Natural killer cell (primary cell): ENCODE measurements at places on chromosomes 7 and 10.

GRCh38 chr10:29784175-29784773 lies 149.5 kb upstream of the SVIL start:
- H3K36me3 ChIP-seq: no peaks in the 10 kb centered on the region
- no peak overlapping the region for H3K4me3 ChIP-seq
- no peak for DNase-seq
- H3K27ac ChIP-seq: no peak overlapping the region
- no peaks in the 10 kb centered on the region for H3K4me1 ChIP-seq

DNA sequence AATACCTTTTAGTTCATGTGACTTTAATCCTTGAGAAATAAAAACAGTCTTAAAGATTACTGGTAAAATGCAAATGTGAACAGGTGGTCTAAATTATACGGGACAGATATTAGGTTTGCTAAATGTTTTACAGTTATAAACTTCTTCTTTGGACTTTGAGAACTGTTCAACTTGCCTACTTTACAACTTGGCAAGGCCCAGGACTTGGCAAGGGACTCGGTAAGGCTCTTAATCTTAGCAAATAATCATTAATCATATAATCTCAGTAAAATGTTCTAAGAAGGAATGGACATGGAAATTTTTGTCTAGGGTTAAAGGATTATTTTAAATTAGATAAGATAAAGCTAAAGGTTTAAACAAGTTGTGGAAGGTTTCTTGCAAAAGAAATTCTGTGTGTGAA lies 4.8 kb upstream of the UBE2D4 start:
- peaks cover 12% of the 10 kb centered on the region for H3K4me1 ChIP-seq
- no peak overlapping the region for H3K4me3 ChIP-seq
- no peak for DNase-seq
- H3K27me3 ChIP-seq: no peaks in the 10 kb centered on the region
- no peaks in the 10 kb centered on the region for H3K36me3 ChIP-seq

DNA sequence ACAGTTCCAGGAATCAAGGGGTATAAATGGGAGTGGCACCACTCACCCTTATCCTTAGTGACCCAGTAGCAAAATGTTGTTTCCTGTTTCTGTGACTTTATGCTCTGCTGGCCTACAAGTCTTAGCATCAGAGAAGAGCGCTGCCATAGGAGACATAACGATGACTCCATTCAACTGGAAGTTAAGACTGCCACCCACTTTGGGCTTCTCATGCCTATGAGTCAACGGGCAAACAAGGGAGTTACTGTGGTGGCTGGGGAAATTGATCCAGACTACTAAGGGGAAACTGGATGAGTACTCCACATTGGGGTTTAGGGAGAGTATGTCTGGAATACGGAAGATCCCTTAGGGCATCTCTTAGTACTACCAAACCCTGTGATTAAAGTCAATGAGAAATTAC lies 40.6 kb upstream of the PIK3CG start:
- H3K4me3 ChIP-seq: no peak overlapping the region
- H3K27me3 ChIP-seq: no peaks in the 10 kb centered on the region
- DNase-seq: no peak

DNA sequence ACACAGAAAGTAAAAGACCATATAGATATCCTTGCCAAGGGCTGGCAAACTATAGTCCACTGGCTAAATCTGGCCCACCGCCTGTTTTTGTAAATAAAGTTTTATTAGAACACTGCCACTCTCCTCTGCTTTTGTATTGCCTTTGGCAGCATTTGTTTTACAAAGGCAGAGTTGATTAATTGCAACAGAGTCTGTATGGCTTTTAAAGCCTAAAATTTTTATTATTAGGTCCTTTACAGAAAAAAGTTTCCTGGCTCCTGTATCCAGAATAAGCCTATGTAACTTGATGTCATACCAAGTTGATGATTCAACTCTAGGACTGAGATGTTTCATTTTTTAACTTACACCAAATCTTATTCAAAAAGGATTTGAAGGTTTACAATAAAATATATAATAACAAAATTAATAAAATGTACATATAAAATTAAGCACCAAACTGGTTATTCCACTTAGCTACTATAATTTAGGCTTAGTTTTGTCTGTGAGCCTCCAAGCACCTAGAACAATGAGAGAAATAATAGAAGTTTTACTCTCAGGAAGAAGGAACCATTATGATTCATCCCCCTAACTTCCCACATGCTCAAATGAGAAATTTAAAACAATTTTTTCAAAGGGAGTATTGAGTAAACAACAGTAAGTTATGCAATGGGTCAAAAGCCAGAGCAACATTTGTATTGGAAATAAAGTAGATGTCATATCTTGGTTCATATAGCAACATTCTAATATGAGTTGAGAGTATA lies 31.9 kb downstream of the CPED1 start:
- H3K4me1 ChIP-seq: no peaks in the 10 kb centered on the region
- no peaks in the 10 kb centered on the region for H3K36me3 ChIP-seq
- no peak overlapping the region for H3K27ac ChIP-seq
- no peak for DNase-seq
- no peak overlapping the region for H3K4me3 ChIP-seq

DNA sequence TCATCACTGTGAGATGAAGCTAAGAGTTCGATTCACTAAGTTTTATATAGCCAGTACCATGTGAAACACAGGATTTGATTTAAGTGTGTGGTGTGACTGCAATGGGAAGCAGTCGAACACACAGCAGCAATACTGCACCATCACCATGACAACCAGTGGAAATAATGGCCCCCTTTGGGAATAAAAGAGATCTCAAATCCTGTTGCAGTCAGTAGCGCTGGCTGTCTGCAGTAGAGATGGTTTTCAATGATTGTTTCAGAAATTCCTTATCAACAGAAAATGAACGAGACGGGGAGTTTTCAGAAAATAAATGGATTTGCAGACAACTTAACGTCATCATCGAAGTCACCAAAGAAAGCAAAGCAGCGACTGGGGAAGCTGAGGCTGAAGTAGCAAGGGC lies 91.0 kb downstream of the PTPRE start:
- no peaks in the 10 kb centered on the region for H3K36me3 ChIP-seq
- no peaks in the 10 kb centered on the region for H3K27me3 ChIP-seq
- H3K27ac ChIP-seq: no peak overlapping the region
- H3K4me1 ChIP-seq: no peaks in the 10 kb centered on the region
- H3K4me3 ChIP-seq: no peak overlapping the region

- no peaks in the 10 kb centered on the region for H3K27me3 ChIP-seq
- H3K4me1 ChIP-seq: no peaks in the 10 kb centered on the region
- DNase-seq: no peak
Observed at GRCh38 chr7:31370609-31371008, 30.1 kb upstream of the NEUROD6 start.
